Cardiac fibroblast (primary cell): ENCODE measurements at places on chromosomes 11 and 22.

- no peak for DNase-seq
Observed at GRCh38 chr22:46121523-46122287, 28.6 kb upstream of the PPARA start.

DNA sequence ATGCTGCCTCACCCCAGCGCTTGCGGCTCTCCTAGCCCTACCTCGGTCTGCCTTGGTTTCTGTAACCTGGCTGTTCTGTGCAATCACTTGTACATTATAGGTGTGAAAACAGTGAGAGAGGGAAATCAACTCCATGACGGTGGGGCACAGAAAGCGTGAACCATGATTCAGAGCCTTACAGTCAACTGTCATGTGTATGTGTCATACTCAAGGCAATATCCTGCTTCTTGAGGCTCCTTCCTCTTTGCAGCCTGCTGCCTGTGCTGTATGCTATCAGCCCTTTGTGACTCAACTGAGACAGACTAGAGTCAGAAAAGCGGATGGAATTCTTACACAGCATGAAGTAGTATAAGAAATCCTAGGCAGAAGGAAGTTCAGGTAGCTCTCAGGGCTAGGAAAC, 2.1 kb downstream of the NRIP3 start:
- DNase-seq, result peak; percentile 92

GRCh38 chr22:19150482-19151328, 613 bp upstream of the GSC2 start:
- no peak for DNase-seq

DNA sequence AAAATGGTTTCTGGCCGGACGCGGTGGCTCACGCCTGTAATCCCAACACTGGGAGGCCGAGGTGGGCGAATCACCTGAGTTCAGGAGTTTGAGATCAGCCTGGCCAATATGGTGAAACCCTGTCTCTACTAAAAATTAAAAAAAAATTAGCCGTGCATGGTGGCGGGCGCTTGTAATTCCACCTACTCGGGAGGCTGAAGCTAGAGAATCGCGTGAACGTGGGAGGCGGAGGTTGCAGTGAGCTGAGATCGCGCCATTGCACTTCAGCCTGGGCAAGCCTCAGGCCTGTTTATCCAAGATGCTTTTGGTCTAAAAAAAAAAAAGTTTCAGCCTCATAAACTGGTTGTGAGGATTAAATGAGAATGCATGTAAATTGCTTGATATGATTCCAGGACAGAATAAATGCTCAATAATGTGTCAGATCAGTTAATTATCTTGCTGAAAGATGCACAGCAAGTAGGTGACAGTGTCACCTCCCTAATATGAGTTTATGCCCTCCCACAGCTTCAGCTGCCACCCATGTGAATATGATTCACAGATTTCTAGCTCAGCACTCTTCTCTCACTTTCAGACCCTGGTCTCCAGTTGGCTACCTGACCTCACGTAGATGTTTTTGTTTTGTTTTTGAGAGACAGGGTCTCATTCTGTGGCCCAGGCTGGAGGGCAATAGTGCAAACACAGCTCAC, 1.1 kb upstream of the ALG8 start:
- no peak for DNase-seq

DNA sequence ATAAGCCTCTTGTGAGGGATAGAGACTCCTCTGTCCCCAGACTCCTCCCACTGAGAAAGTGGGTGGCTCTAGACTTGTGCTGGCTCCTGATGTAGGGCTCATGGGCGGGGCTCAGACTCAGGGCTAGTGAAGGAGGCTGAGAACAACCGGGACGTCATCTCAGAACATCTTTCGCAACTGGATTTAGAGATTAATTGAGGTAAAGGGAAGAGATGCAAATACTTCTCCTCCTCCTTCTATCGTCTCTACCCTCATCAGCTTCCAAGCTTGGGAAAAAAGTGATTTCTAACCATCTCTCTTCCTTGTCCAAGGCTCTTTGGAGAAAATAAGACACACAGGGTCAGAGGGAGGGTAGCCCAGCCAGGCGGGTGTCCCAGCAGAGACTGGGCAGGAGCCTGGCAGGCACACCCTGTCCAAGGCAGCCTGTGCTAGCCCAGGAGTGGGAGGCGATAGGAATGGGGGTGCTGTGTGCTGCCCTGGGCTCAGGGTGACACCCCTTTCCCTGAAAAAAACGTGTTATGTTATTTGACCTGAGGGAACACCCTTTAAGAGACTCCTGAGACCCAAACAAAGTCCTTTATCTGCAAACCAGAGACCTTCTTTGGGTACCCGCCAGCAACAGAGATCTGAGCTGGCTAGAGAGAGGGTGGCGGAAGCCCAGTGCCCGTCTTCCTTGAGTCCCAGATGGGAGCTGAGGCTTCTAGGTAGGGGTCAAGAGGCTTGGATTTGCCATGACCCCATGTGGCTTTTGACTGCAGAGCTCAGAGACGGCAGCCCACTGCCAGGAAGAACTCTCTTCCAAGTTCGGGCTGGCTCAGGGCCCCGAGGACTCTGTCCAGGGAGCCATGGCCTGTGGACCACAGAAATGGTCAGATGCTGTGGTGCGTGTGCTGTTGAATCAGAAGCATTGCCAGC, 160.9 kb downstream of the ADAMTS15 start:
- peak; percentile 93 for DNase-seq

- DNase-seq, result no peak
Observed at GRCh38 chr11:88288560-88288959, 49.0 kb downstream of the CTSC start.

GRCh38 chr22:29136782-29137700, 64.2 kb downstream of the KREMEN1 start:
- no peak for DNase-seq
